Colonic mucosa (tissue), 4 donors: ENCODE measurements at places on chromosomes 13 and 19. TPM values are rescaled to one million over a fixed set of nuclear protein-coding genes. Genes with fewer than 3 reads are reported as not detected.

GAMT gene
- 3.7 TPM for total RNA-seq

NLRP7 gene
- total RNA-seq: not detected

- no peaks in the 10 kb centered on the region for H3K36me3 ChIP-seq
- DNase-seq: no peak
- no peak overlapping the region for H3K4me3 ChIP-seq
- H3K27me3 ChIP-seq: no peaks in the 10 kb centered on the region
- H3K27ac ChIP-seq: no peak overlapping the region
- H3K4me1 ChIP-seq: no peaks in the 10 kb centered on the region
Observed at GRCh38 chr13:94483970-94484369, 4.5 kb upstream of the DCT start.

DNA sequence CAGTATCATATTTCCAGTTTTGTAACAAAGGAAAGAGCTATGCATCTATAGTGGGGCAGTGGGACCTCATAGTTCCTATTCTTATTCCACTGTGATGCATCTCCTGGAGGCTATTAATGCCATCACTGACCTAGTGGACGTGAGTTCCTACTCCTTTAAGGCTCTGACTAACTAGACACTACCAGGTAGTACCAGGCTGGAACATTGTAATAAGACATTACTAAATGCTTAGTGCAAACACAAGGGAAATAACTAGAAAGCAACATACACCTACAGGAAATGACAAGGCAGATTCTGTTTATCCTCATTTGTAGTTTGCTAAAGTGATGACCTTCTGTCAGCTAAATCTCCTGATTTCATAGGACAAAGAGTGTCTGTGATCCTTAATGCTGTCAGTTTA is 192.5 kb downstream of the POSTN start:
- no peak overlapping the region for H3K27ac ChIP-seq
- H3K36me3 ChIP-seq: no peaks in the 10 kb centered on the region
- no peak for DNase-seq

DNA sequence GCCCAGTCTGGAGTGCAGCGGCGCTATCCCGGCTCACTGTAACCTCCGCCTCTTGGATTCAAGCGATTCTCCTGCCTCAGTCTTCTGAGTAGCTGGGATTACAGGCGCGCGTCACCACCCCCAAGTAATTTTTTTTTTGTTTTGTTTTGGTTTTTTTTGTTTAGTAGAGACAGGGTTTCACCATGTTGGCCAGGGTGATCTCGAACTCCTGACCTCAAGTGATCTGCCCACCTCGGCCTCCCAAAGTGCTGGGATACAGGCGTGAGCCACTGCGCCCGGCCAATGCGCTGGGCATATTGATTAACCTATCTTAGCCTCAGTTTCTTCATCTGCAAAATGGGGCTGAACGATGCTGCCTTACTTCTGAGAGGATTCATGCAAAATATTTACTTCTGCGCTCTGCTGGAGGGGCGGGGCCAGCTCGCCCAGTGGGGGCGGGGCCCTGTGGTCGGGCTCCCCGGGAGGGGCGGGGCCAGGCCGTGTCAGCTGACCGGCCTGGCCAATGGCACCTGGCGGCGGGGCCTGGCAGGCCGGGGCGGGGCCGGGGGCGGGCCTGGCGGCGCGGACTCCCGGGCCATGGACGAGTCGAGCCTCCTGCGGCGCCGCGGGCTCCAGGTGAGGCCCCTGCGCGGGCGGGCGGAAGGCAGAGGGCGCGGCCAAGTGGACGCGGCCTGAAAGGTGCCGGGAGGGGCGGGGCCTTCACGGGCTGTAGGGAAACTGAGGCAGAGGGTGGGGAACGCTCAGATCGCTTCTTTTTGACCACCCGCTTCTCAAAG is at the start of gene MAST3:
Gene MAST3 (plus strand): TSS at position 562 of the 776 bp plus-strand sequence. CDS start 15 bp downstream, at position 577.
- no peak within 1 kb of the TSS for H3K27ac ChIP-seq
- H3K4me3 ChIP-seq: peak within 1 kb of the TSS; percentile 35
- H3K36me3 ChIP-seq: no peaks in the 10 kb centered on the region
- peak; percentile 87 for DNase-seq
- H3K27me3 ChIP-seq: peaks cover 4% of the 10 kb centered on the region
- H3K4me1 ChIP-seq: peaks cover 5% of the 10 kb centered on the region

- no peak overlapping the region for H3K27ac ChIP-seq
- peaks cover 8% of the 10 kb centered on the region for H3K4me1 ChIP-seq
- no peak overlapping the region for H3K4me3 ChIP-seq
Observed at GRCh38 chr19:47614021-47614295, 5.0 kb downstream of the BICRA start.

DNA sequence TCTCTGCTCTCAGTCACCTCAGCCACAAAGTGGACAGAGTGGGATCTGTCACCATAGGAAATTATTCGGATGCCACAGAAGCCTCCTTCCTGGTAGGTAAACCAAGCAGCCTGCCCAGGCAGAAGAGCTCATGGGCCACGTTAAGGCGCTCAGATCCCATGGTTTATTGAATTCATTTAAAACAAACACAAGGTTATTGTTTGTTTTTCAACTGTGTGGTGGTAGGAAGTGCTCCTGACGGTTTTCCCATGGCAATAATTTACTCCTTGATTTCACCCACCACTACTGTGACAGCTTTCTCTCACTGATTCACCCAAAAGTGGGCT is 14.4 kb downstream of the BCAM start:
- no peaks in the 10 kb centered on the region for H3K36me3 ChIP-seq
- no peaks in the 10 kb centered on the region for H3K27me3 ChIP-seq
- no peak overlapping the region for H3K27ac ChIP-seq
- no peak overlapping the region for H3K4me3 ChIP-seq

DNA sequence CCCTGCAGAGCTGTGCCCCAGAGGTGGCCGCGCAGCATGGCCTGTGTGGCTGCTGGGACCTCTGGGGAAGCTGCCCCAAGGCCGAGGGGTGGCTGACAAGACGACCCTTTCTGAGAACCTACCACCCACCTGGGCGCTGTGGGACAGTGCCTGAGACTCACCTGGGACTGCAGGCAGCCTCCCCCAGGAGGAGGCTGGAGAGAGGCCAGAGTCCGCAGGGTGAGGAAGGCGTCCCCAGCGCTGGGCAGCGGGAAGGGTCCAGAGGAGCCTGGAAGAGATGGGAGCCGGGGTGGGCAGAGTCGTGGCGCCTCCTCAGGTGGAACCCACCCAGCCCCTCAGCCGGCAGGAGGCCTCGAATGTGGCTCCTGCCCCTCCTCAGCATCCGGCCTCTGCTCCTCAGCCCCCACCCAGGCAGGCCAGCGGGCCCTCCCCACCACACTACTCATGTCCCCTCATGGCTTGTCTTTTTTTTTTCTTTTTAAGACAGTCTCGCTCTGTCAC is 25.3 kb downstream of the CILP2 start:
- H3K4me1 ChIP-seq: no peaks in the 10 kb centered on the region
- H3K36me3 ChIP-seq: no peaks in the 10 kb centered on the region
- H3K27ac ChIP-seq: no peak overlapping the region

DNA sequence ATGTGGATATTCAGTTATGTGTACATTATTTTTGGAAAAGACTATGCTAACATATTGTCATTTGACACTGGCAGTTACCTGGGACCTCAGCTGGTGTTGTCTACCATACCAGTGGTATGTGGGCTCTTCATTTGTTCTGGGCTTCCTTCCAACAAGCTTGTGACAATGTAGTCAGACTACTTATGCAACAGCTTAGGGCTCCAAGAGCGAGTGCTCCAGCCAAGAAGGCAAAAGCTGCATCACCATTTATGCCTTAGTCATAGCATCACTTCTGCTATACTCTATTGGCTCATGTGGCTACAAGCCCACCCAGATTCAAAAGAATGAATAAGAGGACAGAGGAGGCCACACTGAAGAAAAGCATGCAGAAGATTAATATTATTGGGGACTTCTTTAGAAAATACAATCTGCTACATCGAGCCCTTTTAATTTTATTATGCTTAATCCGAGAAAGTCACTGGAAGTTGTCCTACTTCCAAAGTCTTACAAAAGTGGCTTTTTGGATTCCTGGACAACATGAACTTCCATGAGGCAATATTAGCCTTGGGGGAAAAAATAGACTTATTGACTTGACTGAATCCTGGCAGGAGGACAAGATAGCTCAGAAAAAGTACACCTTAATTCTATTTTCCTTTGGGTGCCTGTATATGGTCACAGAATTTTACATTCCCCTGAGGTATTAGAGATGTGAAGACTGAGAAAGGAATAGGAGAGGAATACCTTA is 529.4 kb upstream of the HTR2A start:
- no peaks in the 10 kb centered on the region for H3K36me3 ChIP-seq
- H3K4me1 ChIP-seq: no peaks in the 10 kb centered on the region
- DNase-seq: peak; percentile 19
- H3K4me3 ChIP-seq: no peak overlapping the region
- H3K27ac ChIP-seq: no peak overlapping the region

DNA sequence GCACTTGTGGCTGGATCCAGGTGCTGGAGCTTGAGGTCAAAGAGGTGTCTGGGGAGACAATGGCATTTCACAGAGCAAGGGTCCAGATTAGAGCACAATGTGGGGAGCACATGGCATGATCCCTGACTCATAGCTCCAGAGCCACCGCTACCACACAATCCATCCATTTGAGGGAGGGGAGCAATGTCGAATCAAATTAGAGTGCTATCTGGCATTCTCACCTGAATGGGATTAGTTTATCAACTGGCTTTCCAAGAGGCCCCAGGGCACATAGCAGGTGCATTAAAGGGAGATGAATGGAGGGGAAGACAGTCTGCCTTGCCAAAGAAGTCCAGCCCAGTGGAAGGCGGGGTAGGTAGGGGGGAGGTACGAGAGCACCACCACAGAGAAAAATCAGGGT is 194.4 kb upstream of the GPR12 start:
- no peak overlapping the region for H3K4me3 ChIP-seq
- no peaks in the 10 kb centered on the region for H3K27me3 ChIP-seq
- DNase-seq: no peak
- H3K27ac ChIP-seq: peak overlapping the region; percentile 79
- H3K36me3 ChIP-seq: no peaks in the 10 kb centered on the region

DNA sequence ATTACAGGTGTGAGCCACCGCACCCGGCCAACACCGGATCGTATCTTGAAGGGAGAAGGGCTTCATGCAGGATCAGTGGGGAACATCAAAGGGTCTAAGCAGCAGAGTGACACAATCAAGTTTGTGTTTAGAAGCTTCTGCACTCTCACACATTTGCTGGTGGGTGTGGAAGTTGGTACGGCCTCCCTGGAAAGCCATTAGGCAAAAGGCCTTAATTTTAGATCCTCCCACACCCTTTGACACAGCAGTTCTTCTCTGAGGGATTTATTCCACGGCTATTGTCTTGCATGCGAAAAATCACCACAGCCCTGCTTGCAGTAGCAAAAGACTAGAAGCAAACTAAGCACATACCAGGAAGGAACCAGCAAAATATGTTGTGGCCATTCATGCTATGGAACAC is 18.3 kb upstream of the SLC1A5 start:
- H3K4me1 ChIP-seq: no peaks in the 10 kb centered on the region
- H3K27me3 ChIP-seq: no peaks in the 10 kb centered on the region
- H3K36me3 ChIP-seq: no peaks in the 10 kb centered on the region
- H3K27ac ChIP-seq: no peak overlapping the region
- no peak overlapping the region for H3K4me3 ChIP-seq

GRCh38 chr19:5204212-5204611 is 136.4 kb downstream of the PTPRS start:
- H3K27me3 ChIP-seq: no peaks in the 10 kb centered on the region
- H3K4me3 ChIP-seq: no peak overlapping the region
- no peaks in the 10 kb centered on the region for H3K4me1 ChIP-seq
- no peak for DNase-seq
- H3K36me3 ChIP-seq: no peaks in the 10 kb centered on the region

DNA sequence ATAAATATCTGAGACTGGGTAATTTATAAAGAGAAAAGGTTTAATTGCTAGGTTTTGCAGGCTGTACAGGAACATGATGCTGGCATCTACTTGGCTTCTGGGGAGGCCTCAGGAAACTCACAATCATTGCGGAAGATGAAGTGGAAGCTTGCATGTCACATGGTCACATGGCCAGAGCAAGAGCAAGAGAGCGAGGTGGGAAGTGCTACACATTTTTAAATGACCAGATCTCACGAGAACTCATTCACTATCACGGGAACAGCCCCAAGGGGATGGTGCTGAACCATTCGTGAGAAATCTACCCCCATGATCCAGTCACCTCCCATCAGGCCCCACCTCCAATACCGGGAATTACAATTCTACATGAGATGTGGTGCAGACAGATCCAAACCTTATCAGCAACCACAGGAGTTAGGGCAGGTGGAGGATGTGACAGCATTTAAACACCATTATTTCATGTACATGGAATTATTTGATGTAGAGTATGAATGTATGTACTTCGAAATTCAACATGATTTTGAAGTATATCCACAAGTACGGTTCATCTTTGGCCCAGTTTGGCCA is 10.5 kb upstream of the CLDN10 start:
- no peaks in the 10 kb centered on the region for H3K27me3 ChIP-seq
- no peak for DNase-seq
- H3K4me1 ChIP-seq: no peaks in the 10 kb centered on the region
- H3K4me3 ChIP-seq: no peak overlapping the region

DNA sequence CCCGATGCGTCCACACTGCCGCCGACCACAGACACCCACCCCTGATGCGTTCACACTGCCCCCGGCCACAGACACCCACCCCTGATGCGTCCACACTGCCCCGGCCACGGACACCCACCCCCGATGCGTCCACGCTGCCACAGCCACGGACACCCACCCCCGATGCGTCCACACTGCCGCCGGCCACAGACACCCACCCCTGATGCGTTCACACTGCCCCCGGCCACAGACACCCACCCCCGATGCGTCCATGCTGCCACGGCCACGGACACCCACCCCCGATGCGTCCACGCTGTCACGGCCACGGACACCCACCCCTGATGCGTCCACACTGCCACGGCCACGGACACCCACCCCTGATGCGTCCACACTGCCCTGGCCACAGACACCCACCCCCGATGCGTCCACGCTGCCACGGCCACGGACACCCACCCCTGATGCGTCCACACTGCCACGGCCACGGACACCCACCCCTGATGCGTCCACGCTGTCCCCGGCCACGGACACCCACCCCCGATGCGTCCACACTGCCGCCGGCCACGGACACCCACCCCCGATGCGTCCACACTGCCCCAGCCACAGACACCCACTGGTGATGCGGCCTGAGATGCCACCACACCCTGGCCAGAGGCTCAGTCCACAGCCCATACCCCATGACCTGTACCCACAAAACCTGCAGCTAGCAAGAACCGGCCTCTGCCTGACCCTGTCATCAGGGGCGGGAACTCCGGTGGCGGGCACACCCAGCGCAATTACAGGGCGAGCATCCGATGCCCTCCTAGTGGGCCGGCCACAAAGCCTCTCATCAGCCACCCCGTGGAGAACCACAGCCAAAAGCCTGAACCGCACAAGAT is 28.4 kb downstream of the RASA3 start:
- no peaks in the 10 kb centered on the region for H3K4me1 ChIP-seq
- no peaks in the 10 kb centered on the region for H3K27me3 ChIP-seq
- no peak overlapping the region for H3K27ac ChIP-seq
- no peak for DNase-seq
